Pancreas (tissue), 10 donors: ENCODE measurements at places on chromosomes 3 and 15. TPM values are rescaled to one million over a fixed set of nuclear protein-coding genes. Genes with fewer than 3 reads are reported as not detected.

GRCh38 chr3:64260431-64260830, 35.2 kb upstream of the PRICKLE2 start:
- DNase-seq = no peak

Gene MUC20
- 12.7 TPM for total RNA-seq

GRCh38 chr3:85652360-85652759, 693.6 kb downstream of the CADM2 start:
- DNase-seq = no peak

Gene BCL2A1
- 5.2 TPM for total RNA-seq

Gene FBXL22
- total RNA-seq = 2.1 TPM

Gene CYP8B1
- total RNA-seq = not detected

- no peak for DNase-seq
These were observed 3.2 kb downstream of the ZIC1 start for GRCh38 chr3:147412261-147412916.

DNA sequence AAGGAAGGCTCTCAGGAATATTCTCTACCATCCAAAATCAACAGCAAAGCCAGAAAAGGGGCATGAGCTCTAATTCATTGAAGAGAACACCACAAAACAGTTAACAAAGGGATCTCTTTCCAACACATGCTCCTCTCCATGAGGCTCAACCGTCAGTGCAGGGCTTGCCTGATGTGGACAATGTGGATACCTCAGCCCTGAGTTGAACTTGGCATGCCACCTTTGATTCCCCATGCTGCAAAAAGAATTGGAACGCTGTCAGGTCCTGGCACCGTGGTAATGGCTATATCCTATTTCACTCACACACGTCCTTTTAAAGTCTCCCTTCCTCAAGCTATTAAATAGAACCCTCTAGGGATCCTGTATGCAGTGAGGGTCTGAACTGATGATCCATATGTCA, 30.7 kb upstream of the IP6K2 start:
- no peak for DNase-seq

- no peak for DNase-seq
These were observed 8.5 kb downstream of the TMEM212 start for GRCh38 chr3:171851660-171852058.
